KBM-7 (cell line): ENCODE measurements at places on chromosomes 12 and 14.

DNA sequence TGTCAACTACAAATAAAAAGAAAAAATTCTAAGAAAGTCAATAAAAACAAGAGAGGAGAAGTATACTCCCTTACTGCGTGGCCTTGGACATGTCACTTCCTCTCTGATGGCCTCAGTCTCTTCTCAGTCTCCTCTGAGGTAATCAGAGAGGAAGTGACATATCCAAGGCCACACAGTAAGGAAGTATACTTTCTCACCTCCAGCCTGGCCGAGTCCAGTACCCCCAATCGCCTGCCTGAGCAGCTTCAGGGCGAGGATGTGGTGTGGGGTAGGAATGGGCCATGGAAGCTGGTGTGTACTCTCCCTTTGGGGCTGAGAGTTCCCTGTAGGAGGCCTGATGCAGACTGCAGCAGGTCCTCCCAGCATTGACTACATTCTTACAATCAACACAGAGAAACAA lies 15.8 kb downstream of the VDR start:
- DNase-seq, result peak; percentile 37

DNA sequence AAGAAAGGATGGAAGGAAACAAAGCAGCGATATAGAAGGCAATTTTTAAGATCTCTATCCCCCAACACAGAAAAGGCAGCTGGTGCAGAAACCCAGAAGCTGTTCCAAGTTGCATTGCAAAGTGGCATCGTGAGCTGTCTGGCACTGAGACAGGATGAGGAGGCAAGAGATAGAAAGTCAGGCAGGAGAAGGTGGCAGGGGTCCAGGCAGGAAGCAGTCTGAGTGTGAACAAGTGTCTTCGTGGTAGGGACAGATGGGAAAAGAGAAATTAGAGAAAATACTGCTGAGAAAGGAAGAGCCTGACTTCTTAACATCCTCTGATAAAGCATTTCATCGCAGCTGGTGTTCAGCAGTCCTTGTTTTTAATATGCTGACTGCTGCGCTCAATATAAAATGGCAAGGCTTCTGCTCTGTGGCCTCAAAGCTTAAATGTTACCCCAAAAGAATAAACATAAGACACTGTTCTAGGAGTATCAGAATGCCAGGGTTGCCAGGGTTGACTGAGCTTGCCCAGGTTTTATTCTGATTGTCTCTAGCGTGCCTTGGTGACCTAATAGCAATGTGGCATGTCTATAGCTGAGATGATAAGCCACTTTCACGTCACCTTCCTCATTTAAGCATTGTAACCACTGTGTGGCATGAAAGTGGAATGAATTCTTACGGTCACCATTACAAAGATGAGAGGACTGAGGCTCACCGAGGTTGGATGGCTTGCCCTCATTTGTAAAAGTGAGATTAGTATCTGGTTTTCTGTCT lies 397.6 kb downstream of the NUAK1 start:
- DNase-seq, result no peak

GRCh38 chr14:51846631-51847488 lies 13.6 kb upstream of the GNG2 start:
- peak; percentile 97 for DNase-seq

- no peak for DNase-seq
Observed at GRCh38 chr12:108720757-108721514, 10.4 kb downstream of the CORO1C start.

DNA sequence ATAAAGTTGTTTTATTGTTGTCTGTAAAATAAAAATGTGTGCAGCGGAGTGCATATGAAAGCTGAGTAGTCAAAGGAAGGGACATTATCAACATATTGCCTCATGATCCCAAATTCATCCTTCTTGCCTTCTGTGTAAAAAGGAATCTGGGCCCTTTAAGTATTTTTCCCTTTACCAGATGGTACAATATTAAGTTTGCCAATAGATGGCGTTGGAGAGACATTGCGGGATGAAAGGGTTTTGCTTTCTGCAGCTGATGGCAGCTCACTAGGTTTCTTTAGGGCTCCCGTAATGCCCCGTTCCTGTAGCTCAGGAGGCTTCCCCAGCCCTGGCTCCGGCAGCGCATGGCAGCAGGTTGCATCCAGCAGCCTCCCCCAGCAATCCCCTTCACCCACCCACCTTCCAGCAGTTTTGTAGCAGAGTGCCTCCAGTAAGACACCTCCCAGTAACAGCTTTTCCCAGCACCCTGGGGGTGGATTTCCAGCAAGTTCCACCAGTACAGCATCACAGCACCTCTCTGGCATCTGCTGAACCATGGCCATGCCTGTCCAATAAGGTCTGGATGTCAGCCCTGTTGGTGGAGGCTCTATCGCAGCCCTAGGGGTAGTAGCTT lies 354.4 kb downstream of the MED13L start:
- DNase-seq, result peak; percentile 69

DNA sequence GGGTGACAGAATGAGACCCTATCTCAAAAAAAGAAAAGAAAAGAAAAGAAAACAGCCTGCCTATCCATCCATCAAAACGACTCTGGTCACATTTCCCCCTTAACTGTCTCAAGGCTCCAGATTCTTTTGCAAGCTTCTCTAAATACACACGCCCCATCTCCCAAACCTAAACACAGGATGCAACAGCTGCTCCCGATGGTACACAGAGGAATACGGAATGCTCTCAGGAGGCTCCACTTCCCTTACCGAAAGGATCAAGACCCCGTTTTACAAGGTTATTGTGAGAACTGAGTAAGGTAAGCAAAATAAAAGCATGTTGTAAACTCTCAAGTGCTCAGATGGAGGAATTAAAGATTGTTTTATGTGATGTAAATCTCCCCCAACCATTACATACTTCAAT lies 62.3 kb downstream of the NT5DC3 start:
- no peak for DNase-seq

GRCh38 chr12:49536526-49537071 lies 2.2 kb upstream of the KCNH3 start:
- DNase-seq, result peak; percentile 53

- no peak for DNase-seq
Observed at GRCh38 chr12:121786440-121786825, 7.1 kb downstream of the RHOF start.

- DNase-seq, result no peak
Observed at GRCh38 chr12:91327131-91327530, 144.5 kb upstream of the DCN start.

DNA sequence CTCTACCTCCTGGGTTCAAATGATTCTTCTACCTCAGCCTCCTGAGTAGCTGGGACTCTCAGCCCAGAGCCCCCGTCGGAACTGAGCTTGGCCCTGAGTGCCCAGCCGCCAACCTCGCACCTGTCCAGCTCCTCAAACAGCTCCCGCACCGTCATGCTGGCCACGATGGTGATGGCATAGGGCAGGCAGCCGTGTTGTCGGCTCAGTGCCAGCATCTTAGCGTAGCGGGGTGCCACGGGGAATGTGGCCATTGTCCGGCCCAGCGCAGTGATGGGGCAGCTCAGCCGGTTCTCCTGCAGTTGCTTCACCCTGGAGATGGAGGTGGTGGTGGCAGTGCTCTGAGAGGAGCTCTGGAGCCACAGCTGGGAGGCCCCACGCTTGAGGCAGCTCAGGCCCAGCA lies 32.4 kb downstream of the DHX37 start:
- DNase-seq, result no peak

- DNase-seq, result no peak
Observed at GRCh38 chr12:115088328-115088994, 404.5 kb upstream of the TBX3 start.

GRCh38 chr12:58860056-58860787 lies 60.1 kb downstream of the LRIG3 start:
- DNase-seq, result no peak

- DNase-seq, result no peak
Observed at GRCh38 chr12:65596514-65597091, 227.7 kb upstream of the HMGA2 start.

GRCh38 chr12:6317693-6318439 lies 7.4 kb downstream of the PLEKHG6 start:
- no peak for DNase-seq

DNA sequence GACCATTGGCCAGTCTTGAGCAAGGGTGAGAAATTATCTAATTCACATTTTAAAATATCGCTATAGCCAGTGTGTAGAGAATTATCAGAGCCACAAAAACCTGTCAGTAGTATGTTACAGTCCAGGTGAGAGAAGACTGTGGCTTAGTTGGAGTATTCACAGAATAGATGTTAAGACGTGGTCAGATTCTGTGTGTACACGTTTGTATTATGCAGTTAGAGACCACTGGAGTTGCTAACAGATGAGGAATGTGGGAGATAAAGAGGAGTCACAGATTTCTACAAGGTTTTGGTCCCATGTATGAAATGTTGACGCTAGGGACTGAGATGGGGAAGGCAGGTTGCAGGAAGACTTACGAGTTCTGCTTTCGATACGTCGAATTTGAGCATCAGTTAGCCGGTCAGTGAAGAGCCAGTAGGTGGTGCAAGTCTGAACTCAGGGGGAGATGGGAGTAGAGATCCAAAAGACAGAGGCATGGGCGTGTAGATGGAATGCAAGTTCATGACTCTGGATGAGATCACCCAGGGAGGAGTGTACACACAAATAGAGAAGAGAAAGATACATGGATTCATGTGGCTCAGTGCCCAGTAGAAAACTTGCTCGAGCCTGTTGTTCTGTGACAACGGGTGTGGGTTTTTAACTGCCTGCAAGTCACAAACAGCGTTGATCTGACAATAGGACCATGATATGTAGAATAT lies 114.8 kb upstream of the FLRT2 start:
- no peak for DNase-seq

GRCh38 chr12:1972856-1973317 lies 31.4 kb downstream of the DCP1B start:
- DNase-seq, result no peak

DNA sequence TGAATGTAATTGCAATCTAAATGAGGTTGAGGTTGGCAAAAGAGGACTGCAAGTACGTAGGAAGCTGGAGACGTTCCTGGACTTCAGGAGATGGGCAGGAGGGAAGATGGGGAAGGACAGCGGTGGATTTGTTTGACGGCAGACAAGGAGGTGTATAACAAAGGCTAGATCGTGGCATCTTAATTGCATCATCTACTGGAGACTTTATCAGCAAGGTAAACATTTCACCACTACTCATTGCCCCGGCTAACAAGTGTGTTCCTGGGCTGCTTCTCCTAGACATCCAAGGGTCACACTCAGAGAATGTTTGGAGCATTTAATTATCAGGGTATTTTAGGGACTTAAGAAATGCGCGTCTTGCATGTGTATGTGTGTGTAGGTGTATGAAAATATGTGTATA lies 128.5 kb downstream of the KCNK10 start:
- no peak for DNase-seq

GRCh38 chr14:59187802-59188460 lies 536 bp upstream of the DAAM1 start:
- peak; percentile 70 for DNase-seq

- no peak for DNase-seq
Observed at GRCh38 chr12:114683709-114684097, 272 bp downstream of the TBX3 start.

DNA sequence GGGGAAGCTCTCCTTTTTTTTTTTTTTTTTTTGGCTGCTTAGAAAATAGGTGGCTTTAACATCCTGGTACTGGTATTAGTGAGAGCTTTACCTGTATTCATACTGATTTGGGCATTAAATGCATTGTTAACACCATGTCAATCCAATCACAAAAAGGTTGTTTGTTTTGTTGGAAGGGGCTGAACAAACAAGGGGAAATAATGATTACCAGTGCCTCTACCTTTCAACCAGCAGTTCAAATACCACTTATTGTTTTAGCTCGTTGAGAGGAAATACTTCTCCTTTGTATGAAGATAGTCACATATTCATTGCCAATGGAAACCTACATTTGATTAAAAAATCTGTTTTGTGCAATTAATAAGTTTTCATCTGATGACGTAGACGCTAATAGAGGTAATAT lies 72.9 kb downstream of the MIPOL1 start:
- DNase-seq, result no peak

GRCh38 chr14:96250485-96250884 lies 5.5 kb upstream of the BDKRB1 start:
- no peak for DNase-seq

DNA sequence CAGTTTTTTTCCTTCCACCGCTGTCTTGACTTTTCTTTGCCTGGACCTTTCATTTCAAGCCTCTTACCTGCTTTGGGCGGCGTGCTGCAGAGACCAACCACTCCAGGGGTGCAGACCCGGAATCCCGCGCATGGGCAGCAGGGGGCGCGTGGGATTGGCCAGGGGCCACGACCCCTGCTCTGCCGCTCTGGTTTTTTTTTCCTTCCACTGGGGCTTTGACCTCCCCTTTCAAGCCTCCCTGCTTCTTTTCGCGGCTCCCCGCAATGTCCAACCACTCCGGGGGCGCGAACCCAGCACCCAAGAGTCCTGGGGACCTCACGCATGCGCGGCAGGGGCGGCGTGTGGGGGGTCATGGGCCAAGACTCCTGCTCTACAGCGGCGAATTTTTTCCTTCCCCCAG lies 325.1 kb downstream of the ALG10 start:
- DNase-seq, result no peak

GRCh38 chr12:63937378-63938316 lies 93.1 kb downstream of the SRGAP1 start:
- no peak for DNase-seq

GRCh38 chr12:102593134-102593533 lies 112.8 kb upstream of the IGF1 start:
- DNase-seq, result no peak
